ENCODE measurements at places on chromosomes 11 and 22. TPM values are rescaled to one million over a fixed set of nuclear protein-coding genes. Genes with fewer than 3 reads are reported as not detected.

DNA sequence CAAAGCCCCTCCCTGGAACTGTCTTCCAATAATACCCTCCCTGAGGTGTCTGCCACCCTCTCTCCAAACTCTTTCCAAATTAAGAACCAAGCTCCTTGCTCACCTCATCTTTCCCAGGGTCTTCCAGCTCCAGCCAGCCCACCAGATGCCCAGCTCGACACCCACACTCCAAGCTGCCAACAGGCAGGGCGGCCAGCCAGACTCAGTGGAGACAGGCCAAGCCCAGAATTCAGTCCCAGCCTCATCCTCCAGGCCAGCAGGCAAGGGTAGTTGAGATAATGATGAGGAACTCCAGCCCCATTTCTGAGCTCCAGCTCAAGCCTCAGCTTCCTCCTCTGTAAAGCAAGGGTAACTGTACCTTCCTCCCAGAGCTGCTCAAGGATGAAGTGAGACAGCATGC, 132.9 kb downstream of the CHST1 start:
- no peak for DNase-seq

GRCh38 chr11:19767627-19768151, 55.1 kb downstream of the NAV2 start:
- DNase-seq = no peak

DNA sequence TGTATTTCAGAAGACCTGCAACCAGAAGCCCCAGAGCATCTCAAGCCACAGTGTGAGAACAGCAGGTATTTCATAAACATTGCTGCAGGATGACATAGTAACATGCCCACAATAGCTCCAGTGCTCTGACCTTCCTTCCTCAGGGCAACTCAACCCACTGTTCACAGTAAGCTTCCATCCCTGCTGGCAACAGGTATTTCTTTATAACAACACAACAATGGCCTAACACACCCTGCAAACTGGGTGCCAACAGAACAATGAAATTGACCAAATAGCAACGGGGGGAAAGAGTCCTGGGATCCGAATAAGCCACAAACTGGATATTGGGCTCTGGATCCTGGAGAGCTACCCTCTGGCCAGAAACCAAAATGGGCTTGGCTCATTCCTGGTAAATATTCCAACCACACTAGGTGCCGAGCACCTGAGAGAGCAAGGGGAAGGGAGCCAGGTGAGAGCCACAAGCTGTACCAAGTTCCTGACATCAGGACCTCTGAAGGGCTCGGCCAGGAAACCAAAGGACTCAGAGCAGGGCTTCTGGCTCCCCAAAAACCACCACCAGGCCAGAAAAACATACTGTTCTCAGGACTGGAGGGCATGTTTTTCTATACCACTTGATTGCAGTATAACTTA, 99.5 kb downstream of the MICAL3 start:
- no peak for DNase-seq

Gene SF3B2
- polyA plus RNA-seq = 121 TPM
